Suprapubic skin (tissue), 4 donors: ENCODE measurements at places on chromosomes 1 and 21.

GRCh38 chr1:44693900-44694299 is 19.4 kb downstream of the ARMH1 start:
- no peaks in the 10 kb centered on the region for H3K36me3 ChIP-seq
- H3K4me3 ChIP-seq = no peak overlapping the region
- no peaks in the 10 kb centered on the region for H3K27me3 ChIP-seq
- no peak overlapping the region for H3K27ac ChIP-seq

DNA sequence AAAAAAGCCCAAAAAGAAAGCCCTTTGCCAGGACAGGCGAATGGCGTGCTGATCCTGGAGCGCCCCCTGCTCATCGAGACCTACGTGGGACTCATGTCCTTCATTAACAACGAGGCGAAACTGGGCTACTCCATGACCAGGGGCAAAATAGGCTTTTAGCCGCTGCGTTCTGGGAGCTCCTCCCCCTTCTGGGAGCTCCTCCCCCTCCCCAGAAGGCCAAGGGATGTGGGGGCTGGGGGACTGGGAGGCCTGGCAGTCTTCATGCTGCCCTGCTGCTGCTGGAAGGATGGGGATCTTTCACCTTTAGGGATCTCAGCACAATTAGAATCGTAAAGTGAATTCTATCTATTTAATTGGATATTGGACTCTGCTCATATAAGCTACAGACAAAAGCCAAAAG is 3.6 kb downstream of the TPRG1L start:
- H3K27ac ChIP-seq = no peak overlapping the region
- peaks cover 67% of the 10 kb centered on the region for H3K36me3 ChIP-seq
- peaks cover 23% of the 10 kb centered on the region for H3K4me1 ChIP-seq
- DNase-seq = no peak
- H3K27me3 ChIP-seq = no peaks in the 10 kb centered on the region

DNA sequence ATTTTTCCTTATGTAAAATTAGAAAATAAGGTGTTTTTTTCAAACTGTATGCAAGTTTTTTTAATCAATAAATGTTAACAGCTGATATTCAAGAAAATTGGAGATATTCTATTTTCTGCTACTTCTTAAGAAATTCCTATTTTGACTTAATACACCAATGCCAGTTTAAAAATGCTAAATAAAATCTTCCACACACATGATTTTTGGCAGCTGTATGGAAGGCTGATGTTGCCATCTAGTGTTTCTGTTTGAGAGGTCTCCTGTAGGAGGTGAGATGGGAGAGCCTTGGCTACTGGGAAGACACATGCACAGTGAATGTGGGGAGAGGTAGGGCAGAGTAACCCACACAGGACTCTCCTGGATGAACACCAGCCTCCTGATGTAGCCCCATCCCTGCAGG is 29.2 kb upstream of the OR2B11 start:
- no peak overlapping the region for H3K4me3 ChIP-seq
- no peaks in the 10 kb centered on the region for H3K36me3 ChIP-seq
- no peak overlapping the region for H3K27ac ChIP-seq
- no peaks in the 10 kb centered on the region for H3K4me1 ChIP-seq
- no peak for DNase-seq
- H3K27me3 ChIP-seq = peaks cover 10% of the 10 kb centered on the region

DNA sequence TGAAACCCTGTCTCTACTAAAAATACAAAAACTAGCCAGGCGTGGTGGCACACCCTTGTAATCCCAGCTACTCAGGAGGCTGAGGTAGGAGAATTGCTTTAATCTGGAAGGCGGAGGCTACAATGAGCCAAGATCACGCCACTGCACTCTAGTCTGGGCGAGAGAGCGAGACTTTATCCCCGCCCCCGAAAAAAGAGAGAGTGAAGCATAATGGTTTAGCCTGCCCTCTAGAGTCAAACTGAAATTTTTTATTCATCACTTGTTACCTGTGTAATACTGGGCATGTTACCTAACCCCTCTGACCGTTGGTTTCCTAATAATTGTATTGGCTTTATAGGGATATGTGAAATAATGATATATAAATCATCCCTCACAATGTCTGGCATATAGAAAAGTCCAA is 18.8 kb downstream of the GPR52 start:
- H3K27me3 ChIP-seq = no peaks in the 10 kb centered on the region
- no peak for DNase-seq
- no peaks in the 10 kb centered on the region for H3K4me1 ChIP-seq

- DNase-seq = no peak
- H3K36me3 ChIP-seq = no peaks in the 10 kb centered on the region
- no peak overlapping the region for H3K4me3 ChIP-seq
- H3K4me1 ChIP-seq = no peaks in the 10 kb centered on the region
- H3K27ac ChIP-seq = no peak overlapping the region
Observed at GRCh38 chr1:222876182-222876581, 61.3 kb downstream of the DISP1 start.

- H3K4me1 ChIP-seq = peaks cover 54% of the 10 kb centered on the region
- H3K27me3 ChIP-seq = no peaks in the 10 kb centered on the region
- DNase-seq = peak; percentile 89
Observed at GRCh38 chr21:33403786-33404585, 773 bp downstream of the IFNGR2 start.

DNA sequence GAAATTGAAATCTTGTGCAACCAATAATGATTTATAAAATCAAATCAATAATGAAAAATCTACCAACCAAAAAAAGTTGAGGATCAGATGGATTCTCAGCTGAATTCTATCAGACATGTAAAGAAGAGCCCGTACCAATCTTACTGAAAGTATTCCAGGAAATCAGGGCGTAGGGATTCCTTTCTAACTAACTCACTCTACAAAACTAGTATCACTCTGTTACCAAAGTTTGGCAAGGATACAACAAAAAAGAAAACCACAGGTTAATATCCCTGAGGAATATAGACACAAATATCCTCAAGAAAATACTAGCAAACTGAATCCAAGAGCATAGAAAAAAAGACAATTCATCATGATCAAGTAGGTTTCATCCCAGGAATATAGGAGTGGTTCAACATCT is 52.8 kb upstream of the ADGRL4 start:
- no peaks in the 10 kb centered on the region for H3K27me3 ChIP-seq
- no peak overlapping the region for H3K4me3 ChIP-seq
- no peaks in the 10 kb centered on the region for H3K36me3 ChIP-seq
- no peaks in the 10 kb centered on the region for H3K4me1 ChIP-seq
- no peak for DNase-seq

- DNase-seq = no peak
- no peaks in the 10 kb centered on the region for H3K36me3 ChIP-seq
- H3K4me1 ChIP-seq = no peaks in the 10 kb centered on the region
- no peak overlapping the region for H3K4me3 ChIP-seq
- H3K27me3 ChIP-seq = no peaks in the 10 kb centered on the region
Observed at GRCh38 chr1:60162936-60163335, 89.4 kb upstream of the C1orf87 start.

GRCh38 chr1:172517081-172517480 is 15.9 kb upstream of the SUCO start:
- no peaks in the 10 kb centered on the region for H3K36me3 ChIP-seq
- no peak for DNase-seq
- no peaks in the 10 kb centered on the region for H3K4me1 ChIP-seq

GRCh38 chr1:220579317-220579716 is 51.4 kb downstream of the MARK1 start:
- H3K4me1 ChIP-seq = no peaks in the 10 kb centered on the region
- DNase-seq = no peak
- no peak overlapping the region for H3K4me3 ChIP-seq
- H3K27ac ChIP-seq = no peak overlapping the region
- H3K36me3 ChIP-seq = no peaks in the 10 kb centered on the region
- H3K27me3 ChIP-seq = no peaks in the 10 kb centered on the region

DNA sequence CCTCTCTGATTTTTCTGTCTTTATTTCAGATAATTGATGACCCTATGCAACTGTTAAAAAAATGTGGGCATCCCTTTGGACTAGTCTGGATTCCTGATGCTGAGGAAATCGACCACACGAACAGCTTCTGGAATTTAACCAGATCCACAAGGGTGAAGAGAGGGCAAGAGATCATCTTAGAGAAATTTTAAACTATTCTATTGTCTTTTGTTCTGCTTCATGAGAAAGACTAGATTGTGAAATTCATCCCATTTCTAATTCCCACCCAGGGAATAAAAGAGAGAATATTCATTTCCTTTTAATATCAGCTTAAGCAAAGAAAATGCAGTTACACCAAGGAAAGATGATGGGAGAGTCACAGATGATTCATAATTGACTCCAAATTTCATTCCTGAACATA is 71.8 kb downstream of the DUSP10 start:
- no peaks in the 10 kb centered on the region for H3K27me3 ChIP-seq
- no peak for DNase-seq
- no peaks in the 10 kb centered on the region for H3K4me1 ChIP-seq
- H3K27ac ChIP-seq = no peak overlapping the region
- no peaks in the 10 kb centered on the region for H3K36me3 ChIP-seq

- H3K27ac ChIP-seq = no peak overlapping the region
- peaks cover 22% of the 10 kb centered on the region for H3K27me3 ChIP-seq
- peaks cover 9% of the 10 kb centered on the region for H3K4me1 ChIP-seq
- DNase-seq = no peak
- no peak overlapping the region for H3K4me3 ChIP-seq
- no peaks in the 10 kb centered on the region for H3K36me3 ChIP-seq
Observed at GRCh38 chr1:18396247-18396980, 84.3 kb upstream of the KLHDC7A start.
